Brain microvascular endothelial cell (primary cell): ENCODE measurements at places on chromosomes 11 and 22.

GRCh38 chr11:87356428-87356827 lies 318.7 kb downstream of the TMEM135 start:
- DNase-seq = no peak

GRCh38 chr11:114984611-114985163 lies 306.4 kb downstream of the NXPE2 start:
- DNase-seq = no peak

- no peak for DNase-seq
Observed at GRCh38 chr11:72026090-72026489, 27.4 kb downstream of the IL18BP start.

- no peak for DNase-seq
Observed at GRCh38 chr11:33622806-33623205, 77.8 kb downstream of the C11orf91 start.

DNA sequence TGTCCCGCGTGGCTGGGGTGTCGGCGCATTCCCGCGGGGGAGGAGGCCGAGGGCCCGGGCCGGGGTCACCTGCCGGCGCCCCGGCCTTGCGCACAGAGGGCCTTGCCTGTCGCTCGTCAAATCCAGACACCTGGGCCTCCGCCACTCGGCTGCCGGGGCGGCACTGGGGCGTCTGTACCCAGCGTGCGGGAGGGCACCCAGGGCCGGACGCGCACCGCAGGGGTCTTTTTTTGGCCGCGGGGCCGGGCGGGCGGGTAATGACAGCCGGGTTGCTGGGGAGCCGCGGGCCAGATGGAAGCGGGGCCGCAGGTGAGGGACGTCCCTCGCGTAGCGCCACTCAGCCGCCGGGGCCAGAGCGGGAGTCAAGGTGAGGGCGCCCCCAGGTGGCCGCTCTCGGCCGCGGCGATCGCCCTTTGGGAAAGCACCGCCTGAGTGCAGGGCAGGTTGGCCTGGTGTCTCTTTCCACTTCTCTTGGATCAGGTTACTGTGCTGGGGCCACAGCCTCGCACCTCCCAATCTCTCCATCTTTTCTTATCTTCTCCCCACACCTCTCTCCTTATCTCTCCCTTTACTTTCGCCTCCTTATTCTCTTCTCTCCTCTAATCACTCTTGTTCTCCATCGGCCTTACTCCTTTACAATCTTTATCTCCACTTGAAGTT lies 3.5 kb downstream of the PHLDB1 start:
- DNase-seq = peak; percentile 61

DNA sequence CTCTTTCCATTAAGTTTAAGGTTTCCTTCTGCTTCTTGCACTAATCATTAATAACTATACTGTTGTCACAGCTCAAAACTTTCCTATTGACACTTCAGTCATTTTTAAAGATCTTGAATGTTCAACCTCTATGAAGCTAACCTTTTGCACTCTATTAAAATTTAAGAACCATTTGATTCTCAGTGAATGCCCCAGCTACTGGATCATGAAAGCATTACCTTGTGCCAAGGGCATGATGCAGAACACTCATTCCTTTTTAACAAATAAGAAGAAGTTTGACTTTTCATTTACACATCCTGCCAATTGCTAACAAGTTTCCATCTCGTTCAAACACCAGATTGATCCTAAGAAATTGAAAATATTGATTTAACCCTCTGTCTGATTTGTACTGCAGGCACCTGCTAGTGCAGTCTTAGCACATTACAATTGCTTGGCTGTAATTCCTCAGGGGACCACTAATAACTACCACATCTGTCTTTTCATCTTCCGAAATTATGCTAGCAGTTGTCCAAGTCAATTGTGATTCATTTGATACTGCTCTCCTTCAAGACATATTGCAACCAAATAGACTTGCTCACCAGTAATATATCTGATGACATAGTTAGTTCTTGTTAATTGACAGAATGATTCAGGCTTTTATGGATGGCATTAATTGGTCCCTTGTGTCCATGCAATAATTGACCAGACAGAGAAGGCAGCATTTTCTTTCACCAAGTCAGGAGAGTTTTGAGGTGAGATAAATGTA lies 158.4 kb downstream of the TEAD1 start:
- no peak for DNase-seq

GRCh38 chr11:46036969-46037368 lies 84.3 kb downstream of the PHF21A start:
- DNase-seq = no peak

DNA sequence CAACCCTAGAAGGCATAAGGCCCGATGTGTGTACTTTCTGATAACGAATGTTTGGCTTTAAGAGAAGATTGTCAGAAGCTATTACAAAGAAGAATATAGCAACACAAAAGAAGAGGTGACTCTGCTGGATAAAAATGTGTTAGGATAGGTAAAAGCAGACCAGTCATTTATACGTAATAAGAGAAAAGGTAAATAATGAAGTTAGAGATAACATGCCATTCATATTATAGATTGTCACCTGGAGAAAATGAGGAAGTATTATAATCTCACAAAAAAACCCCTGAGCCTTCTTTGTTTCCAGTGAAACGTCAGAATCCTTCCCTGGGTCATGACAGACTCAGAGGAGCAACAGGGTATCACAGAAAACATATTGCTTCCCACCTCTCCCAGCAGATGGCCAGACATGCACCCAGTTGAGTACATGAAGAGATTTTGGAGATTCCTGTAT lies 36.1 kb downstream of the PPFIA1 start:
- no peak for DNase-seq

DNA sequence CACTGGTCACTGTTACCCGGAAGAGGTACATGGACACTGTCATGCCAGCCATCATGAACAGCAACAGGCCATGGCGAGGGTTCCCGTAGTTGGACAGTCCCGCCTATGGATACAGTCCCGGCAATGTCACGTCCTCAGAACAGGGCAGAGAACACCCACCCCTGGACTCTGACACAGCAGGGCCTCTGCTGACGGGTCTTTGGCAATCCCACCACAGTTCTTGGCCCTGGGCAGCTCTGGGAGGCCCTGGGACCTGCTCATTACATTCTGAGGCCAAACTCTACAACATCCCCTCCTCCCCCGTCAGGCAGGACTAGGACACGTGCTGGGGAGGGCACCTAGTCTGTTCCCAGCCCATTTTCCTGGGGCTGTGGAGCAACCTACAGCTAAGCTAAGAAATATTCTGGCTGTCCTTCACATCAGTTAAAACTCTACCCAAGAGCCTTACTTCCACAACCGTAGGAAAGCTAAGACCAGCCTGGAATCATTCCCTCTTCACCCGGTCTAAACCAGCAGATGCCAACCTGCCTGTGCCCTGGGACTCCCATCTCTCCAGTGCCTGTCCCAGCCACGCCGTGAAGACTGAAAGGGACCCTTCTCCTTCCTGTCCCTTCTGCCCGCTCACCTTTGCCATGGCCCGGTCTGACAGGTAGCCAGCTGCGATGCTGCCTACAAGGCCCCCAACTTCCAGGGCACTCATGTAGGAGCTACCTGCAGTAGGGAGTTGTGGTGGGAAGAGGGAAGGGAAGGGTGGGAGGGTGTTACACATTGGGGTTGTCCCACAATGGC lies 4.5 kb downstream of the SLC37A4 start:
- DNase-seq = no peak
